Thoracic aorta endothelial cell (primary cell): ENCODE measurements at places on chromosomes 3 and 15. TPM values are rescaled to one million over a fixed set of nuclear protein-coding genes. Genes with fewer than 3 reads are reported as not detected.

The CD276 gene
- total RNA-seq, result 58.8 and 60.9 TPM in 2 replicates

The CDHR4 gene
- total RNA-seq, result not detected in 2 replicates

The GPR149 gene
- not detected in 2 replicates for total RNA-seq

The CCR9 gene
- not detected in 2 replicates for total RNA-seq

The RGMA gene
- 0.14 TPM in 1 of 2 replicates, not detected in the other for total RNA-seq

The HYAL2 gene
- total RNA-seq, result 271 and 320 TPM in 2 replicates

The ACOX2 gene
- total RNA-seq, result 2.9 and 4.5 TPM in 2 replicates

The PRSS50 gene
- not detected in 2 replicates for total RNA-seq

The TRPM1 gene
- total RNA-seq, result 0.14 and 0.27 TPM in 2 replicates

The SNX22 gene
- total RNA-seq, result 0.65 and 1.5 TPM in 2 replicates

The CATSPER2 gene
- 2.1 and 2.4 TPM in 2 replicates for total RNA-seq

The PROK2 gene
- not detected in 2 replicates for total RNA-seq

The CPNE9 gene
- not detected in 2 replicates for total RNA-seq

The RBPMS2 gene
- total RNA-seq, result 0.13 and 0.65 TPM in 2 replicates

The CKMT1B gene
- not detected in 2 replicates for total RNA-seq

The IL17RC gene
- 14.5 and 14.6 TPM in 2 replicates for total RNA-seq

The CCDC50 gene
- 263 and 295 TPM in 2 replicates for total RNA-seq

The EEF1AKMT4 gene
- 3.2 and 3.3 TPM in 2 replicates for total RNA-seq

The CRYGS gene
- total RNA-seq, result 1.7 and 2.1 TPM in 2 replicates

The GOLGA8T gene
- total RNA-seq, result not detected in 2 replicates

The KBTBD13 gene
- not detected in 2 replicates for total RNA-seq

The FBXO40 gene
- not detected in 2 replicates for total RNA-seq

The MESP1 gene
- 0.36 and 0.66 TPM in 2 replicates for total RNA-seq

The AMIGO3 gene
- total RNA-seq, result 0.14 TPM in 1 of 2 replicates, not detected in the other

The ZNF501 gene
- 4.3 and 4.7 TPM in 2 replicates for total RNA-seq

The EPHA3 gene
- total RNA-seq, result not detected in 2 replicates

The HHLA2 gene
- not detected in 2 replicates for total RNA-seq

The IL16 gene
- total RNA-seq, result 0.22 and 0.93 TPM in 2 replicates

The NPAP1 gene
- not detected in 2 replicates for total RNA-seq

The SST gene
- total RNA-seq, result not detected in 2 replicates

The MLF1 gene
- total RNA-seq, result 4.5 and 6.8 TPM in 2 replicates

The FEZF2 gene
- not detected in 2 replicates for total RNA-seq

The BTLA gene
- total RNA-seq, result not detected in 2 replicates

The RBP2 gene
- total RNA-seq, result not detected in 2 replicates
